ENCODE measurements at places on chromosomes 5 and 9. TPM values are rescaled to one million over a fixed set of nuclear protein-coding genes. Genes with fewer than 3 reads are reported as not detected.

Gene ALDH1A1
- 155 TPM for total RNA-seq

- no peak for DNase-seq
Measured at GRCh38 chr5:126723643-126724042, 53.3 kb upstream of the LMNB1 start.

GRCh38 chr9:117480253-117480652 lies 65.4 kb upstream of the ASTN2 start:
- no peak for DNase-seq

DNA sequence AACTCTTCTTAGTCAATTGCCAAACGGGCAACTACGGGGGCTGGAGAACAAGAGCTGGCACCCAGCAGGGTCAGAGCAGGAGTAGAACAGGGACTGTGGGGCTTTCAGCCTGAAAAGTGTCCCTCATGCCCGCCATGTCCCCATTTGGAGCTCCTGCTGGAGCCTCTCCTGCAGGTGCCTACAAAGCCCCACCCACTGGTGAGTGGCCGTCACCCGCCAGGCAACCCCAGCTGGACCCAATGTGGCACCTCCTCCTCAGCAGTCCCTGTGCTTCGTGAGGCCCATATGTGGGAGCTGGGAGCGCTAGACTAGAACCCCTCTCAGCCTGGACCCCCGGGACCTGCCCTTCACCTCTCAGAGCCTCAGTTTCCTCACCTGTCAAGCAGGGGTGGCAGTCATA lies 40.9 kb downstream of the VAV2 start:
- no peak for DNase-seq

DNA sequence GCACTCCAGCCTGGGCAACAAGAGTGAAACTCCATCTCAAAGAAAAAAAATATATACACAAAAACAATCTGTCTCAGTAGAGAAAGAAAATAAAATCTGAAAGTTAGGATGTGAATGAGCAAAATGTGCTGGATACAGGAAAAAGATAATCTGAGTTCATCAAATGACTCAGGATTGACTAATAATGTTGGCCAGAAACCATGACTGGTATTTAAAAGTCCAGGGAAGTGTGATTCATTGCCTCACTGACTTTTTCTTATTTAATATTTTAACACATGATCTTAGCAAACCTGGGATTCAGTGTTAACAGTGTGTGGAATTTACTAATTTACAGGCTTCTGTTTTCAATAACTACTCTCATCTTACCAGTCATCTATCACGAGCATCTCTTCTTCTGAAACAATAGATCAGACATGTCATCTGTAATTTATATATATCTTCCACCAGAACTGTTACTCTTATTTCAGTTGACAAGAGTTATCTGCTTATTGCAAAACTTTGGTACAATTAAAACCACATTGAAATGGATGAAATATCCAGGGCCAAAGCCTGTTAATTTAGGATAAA lies 256.7 kb downstream of the CDH12 start:
- no peak for DNase-seq

Gene SPATA31C1
- total RNA-seq: not detected

DNA sequence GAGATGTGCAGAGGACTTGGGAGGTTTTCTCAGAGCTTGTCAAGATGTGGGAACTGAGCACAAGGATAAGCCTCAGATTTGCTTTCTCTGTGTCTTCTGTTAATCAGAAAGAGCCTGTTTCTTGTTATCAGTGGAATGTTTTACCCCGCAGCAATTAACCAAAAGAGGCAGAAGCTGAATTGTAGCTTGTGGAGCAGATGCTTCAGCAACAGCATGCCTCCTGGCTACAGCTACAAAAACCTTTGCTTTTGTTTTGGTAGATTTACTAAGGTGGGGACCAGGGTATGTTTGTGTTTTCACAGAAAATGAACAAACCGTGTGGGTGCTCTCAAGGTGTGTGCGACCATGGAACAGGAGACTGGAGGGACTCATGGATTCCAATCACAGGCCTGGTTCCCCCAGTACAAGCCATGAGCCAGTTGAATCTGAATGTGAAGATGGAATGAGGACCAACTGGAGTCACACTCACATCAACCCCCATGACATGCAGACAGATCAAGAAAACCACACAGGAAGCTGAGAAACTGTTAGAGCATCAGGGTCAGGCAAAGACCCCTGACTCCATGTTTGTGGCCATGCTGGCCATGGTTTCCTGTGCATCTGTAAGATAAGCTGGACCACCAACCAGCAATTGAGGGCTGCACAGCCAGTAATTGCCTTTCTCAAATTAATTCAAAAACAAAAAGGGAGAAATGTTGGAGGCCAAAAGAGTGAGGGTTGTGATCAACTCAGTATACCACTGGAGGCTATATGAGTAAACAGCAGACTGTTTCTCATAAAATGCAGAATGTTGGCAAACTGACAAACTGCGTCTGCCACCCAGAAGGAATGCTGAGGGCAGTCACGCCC lies 6.9 kb downstream of the UGT3A2 start:
- no peak for DNase-seq

GRCh38 chr9:89884356-89885083 lies 279.7 kb downstream of the GADD45G start:
- DNase-seq: no peak

DNA sequence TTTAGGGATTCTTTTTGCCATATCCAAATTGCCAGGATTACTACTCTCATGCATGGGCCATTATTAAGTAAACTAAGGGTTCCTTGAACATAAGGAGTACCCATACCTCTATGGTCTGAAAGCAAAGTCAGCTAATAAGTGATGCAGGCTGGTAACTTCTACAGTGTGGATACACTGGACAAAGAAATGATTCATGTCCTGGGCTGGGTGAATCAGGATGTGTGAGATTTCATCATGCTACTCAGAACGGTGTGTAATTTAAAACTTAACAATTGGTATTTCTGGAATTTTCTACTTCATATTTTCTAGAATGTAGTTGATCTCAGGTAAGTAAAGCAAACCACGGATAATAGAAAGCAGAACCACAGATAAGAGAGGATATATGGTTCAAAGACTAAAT lies 428.8 kb downstream of the CHSY3 start:
- peak; percentile 91 for DNase-seq

Gene ROR2
- total RNA-seq: 0.10 TPM

DNA sequence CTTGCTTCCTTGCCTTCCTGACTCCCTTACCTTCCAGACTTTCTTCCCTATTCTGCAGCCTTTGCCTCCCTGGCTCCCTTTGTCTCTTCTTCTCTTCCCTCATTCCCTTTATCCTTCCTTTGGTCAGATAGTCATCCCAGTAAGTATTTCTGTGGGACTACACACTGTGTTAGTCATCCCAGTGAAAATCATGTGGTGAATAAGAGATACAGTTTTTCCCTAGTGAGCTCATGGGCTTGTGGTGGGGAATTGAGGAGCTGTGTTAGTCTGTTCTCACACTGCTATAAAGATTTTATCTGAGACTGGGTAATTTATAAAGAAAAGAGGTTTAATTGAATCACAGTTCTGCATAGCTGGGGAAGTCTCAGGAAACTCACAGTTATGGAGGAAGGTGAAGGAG lies 109.8 kb upstream of the EDIL3 start:
- DNase-seq: no peak

DNA sequence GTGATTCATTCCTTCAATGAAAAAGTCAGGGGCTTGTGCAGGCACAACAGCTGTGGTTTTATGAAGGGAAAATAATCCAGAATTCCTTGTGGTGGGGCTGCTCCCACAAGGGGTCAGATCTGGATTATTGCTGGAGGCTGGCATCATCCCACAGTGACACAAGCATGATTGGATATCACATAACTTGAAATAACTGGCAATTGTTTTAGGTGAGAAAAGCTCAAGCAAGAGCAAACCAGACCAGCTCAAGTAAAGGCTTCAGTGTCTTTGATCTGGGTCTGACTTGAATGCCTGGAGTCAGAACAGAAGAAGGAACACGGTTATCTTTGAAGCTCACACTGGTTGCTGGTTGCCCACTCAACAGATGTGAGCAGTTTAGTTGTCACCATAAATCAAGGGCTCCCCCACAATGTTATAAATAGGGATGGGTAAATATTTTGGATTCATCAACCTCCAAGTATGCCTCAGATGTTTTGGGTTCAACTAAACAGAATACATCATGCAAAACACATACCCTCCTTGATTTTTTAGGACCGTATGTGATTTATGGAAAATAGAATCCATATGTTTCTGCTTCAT lies 3.1 kb upstream of the ZNF474 start:
- no peak for DNase-seq

GRCh38 chr5:178348356-178349074 lies 115.9 kb upstream of the PHYKPL start:
- no peak for DNase-seq

DNA sequence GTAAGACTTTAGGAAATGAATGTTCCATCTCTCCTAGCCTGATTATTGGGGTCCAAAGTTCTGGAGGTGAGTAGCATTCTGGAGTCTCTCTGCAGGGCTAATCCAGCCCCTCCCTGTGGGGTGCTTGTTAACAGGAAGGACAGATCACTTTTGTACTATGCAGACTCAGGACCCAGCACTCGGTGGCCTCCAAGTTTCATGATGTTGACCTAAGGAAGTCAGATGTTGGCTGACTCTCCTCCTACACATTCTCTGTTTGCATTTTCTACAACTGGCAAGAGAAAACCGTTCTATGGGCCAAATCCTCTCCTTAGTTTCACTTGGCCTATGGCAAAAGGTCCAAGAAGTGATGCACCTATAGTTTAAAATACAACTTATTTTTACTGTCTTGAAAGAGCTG lies 5.5 kb upstream of the PDE8B start:
- no peak for DNase-seq

Gene DOCK8
- total RNA-seq: 0.69 TPM

Gene GRXCR2
- not detected for total RNA-seq

GRCh38 chr9:87711857-87712800 lies 13.8 kb upstream of the CTSL start:
- peak; percentile 73 for DNase-seq

DNA sequence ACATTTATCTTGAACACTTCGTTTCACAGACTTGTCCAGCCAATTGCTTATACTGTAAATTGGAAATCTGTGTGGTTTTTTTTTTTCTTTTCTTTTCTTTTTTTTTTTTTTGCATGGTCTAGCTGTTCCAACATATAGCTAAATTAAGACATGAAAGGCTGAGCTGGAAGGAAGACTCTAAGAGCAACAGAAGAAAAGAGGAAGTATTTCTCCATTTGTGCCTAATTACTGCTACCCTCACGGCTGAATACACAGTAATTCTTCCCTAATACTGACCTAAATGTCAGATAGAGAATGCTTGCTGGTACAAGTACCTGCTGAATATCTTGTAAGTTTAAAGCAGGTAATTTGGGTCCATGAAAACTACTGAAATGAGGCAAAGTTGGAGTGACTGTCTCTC lies 11.0 kb upstream of the HAPLN1 start:
- no peak for DNase-seq

GRCh38 chr5:96245140-96246091 lies 187.6 kb downstream of the PCSK1 start:
- no peak for DNase-seq

GRCh38 chr9:2354856-2355696 lies 266.5 kb upstream of the VLDLR start:
- DNase-seq: no peak

Gene IL5
- not detected for total RNA-seq

DNA sequence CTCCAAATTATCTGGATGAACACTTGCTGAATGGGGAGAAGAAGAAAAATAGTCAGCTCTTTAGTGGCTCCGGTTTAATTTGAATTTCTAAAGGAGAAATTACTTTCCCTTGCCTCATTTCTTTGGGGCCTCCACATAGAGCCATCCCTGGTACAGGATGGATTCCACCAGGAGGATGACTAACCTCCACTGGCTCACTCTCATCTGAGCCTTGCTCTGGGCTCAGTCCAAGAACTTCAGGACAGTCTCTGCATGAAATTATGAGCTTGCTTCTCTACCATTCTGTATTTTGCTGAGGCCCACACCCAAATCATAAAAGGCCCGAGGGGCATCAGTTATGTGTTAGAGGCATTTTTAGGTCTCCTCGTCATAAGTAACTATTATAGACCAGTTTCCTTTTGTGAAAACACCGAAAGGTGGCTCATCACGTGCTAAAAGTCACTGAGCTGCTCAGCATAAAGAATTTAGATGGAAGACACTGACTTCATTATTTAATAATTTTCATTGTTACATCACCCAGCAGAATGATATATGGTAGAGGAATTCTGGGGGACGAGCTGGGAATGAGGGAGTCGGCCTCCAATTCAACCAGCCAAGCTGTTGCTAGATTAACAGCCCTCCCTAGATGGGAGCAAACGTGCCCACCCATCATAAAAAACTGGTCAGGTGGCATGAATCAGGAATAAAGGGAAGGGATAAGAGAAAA lies 222.1 kb downstream of the TARS1 start:
- DNase-seq: no peak

DNA sequence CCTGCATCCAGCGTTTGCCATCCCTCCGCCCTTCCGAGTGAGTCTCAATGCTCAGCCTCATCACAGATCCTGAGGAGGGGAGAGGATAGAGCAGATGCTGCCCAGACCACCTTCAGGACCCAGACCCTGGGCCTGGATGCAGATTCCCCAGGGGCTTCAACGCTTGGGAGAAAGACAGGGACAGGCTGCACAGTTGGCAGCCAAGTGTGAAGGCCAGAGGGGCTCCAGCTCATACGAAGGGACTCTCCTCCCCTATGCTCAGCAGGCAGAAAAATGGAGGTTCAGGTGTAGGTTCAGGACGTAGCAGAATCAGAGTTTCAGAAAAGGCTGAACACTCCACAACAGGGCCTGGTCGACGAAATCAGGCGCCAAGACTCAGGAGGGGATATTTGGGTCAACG lies 378.5 kb upstream of the IRX1 start:
- DNase-seq: no peak

GRCh38 chr5:127305493-127305892 lies 14.9 kb downstream of the MEGF10 start:
- no peak for DNase-seq

DNA sequence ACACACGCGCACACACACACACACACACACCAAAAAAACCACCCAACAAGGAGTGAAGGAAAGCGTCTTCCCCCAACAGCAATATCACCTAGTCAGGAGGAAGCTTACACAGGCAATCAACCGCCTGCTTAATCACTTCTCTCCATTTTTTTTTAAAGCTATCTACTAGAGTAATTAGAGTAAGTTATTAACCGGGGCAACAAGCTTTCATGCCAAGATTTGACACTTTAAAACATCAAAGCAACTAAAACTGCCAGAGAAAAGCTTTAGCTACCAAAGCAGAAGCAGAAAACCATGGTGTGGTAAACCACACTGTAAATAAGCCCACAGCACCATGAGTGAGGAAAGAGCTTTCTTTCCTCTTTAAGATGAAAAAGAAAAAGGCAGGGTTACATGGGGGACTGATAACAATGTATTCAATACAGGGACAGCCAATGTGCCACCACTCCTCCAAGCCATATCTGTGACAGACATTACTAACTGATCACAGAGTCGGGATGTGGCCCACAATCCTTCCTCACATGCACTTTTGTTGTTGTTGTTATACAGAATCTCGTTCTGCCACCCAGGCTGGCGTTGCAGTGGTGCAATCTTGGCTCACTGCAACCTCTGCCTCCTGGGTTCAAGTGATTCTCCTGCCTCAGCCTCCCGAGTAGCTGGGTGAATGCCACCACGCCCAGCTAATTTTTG lies 282.1 kb downstream of the CRB2 start:
- DNase-seq: no peak

Data from NCI-H460 (cell line).